Right lobe of liver (tissue), 6 donors: ENCODE measurements at places on chromosomes 12 and 14.
A peak's percentile ranks its signal among the peaks of the same experiment; 100 is the strongest.

DNA sequence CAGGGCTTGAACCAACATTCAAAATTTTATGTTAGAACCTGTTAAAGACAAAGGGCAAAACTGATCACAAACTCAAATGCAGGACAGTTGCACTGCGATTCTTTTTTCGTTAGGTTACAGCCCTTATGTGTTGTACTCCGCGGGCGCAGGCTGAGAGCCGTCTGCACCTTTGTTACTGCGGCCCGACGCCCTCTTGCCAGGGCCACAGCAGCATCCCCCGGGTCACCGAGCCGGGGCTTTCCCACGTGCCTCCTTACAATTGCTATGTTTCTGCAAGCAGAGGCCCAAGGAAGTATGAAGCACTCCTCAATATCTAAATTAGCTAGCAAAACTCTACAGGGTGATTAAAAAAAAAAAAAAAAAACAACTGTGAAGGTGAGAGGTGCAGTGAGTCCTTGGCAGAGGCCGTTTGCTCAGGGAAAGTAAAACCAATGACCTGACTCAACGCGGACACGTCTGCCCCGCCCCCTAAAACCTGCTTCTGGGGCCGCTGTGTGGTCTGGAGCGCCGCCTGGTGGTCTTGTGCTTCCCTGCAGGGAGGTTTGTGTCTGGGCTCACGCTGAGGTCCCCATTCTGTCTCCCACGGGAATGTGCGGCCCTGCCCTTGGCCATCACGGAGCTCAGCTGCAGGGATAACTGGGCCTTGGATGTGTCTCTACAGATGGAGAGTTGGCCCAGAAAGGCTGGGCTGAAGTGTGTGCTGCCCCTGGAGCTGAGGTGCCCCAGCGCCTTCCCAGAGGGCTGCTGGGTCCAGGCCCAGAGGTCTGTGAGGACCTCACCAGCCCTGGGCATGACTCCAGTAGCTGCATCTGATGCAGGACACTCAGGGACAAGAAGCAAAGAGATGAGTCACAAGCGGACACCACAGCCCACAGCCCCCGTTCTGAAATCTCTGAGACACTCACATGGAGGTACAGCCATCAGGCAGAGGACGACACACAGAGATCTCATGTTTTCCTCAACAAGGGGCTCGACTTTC is 418.5 kb downstream of the TMEM121 start:
- H3K27me3 ChIP-seq, result no peaks in the 10 kb centered on the region
- H3K4me3 ChIP-seq, result no peak overlapping the region
- no peaks in the 10 kb centered on the region for H3K4me1 ChIP-seq
- H3K36me3 ChIP-seq, result no peaks in the 10 kb centered on the region

- H3K36me3 ChIP-seq, result no peaks in the 10 kb centered on the region
- no peaks in the 10 kb centered on the region for H3K27me3 ChIP-seq
These were observed 242.0 kb downstream of the NEDD1 start for GRCh38 chr12:97148941-97149559.

DNA sequence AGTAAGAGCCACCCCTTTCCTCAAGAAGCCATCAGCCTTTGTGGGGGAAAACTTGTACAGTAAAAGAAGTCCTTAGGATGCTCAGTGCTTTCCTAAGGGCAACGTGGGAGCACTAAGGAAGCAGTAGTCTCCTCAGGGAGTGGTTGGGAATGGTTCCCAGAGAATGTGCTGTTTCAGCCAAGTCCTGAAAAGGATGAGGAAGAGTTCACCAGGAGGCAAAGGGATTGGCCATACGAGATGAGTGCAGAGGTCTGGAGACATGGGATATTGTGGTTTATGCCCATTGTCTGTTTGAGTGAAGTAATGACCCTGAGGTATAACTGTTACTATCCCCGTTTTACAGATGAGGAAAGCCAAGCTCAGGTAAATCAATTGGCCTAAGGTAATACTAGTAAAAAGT is 86.0 kb upstream of the ATF1 start:
- no peaks in the 10 kb centered on the region for H3K4me1 ChIP-seq
- H3K27ac ChIP-seq, result no peak overlapping the region
- peaks cover 30% of the 10 kb centered on the region for H3K36me3 ChIP-seq
- DNase-seq, result no peak
- H3K4me3 ChIP-seq, result no peak overlapping the region

GRCh38 chr14:55620981-55621380 is 41.0 kb downstream of the KTN1 start:
- peaks cover 23% of the 10 kb centered on the region for H3K36me3 ChIP-seq
- no peak for DNase-seq
- no peak overlapping the region for H3K4me3 ChIP-seq
- H3K27me3 ChIP-seq, result no peaks in the 10 kb centered on the region
- H3K4me1 ChIP-seq, result no peaks in the 10 kb centered on the region

GRCh38 chr12:5944688-5945070 is 380 bp downstream of the ANO2 start:
- H3K27me3 ChIP-seq, result no peaks in the 10 kb centered on the region
- H3K27ac ChIP-seq, result no peak overlapping the region
- H3K4me3 ChIP-seq, result no peak overlapping the region
- no peak for DNase-seq
- no peaks in the 10 kb centered on the region for H3K4me1 ChIP-seq
- H3K36me3 ChIP-seq, result no peaks in the 10 kb centered on the region

DNA sequence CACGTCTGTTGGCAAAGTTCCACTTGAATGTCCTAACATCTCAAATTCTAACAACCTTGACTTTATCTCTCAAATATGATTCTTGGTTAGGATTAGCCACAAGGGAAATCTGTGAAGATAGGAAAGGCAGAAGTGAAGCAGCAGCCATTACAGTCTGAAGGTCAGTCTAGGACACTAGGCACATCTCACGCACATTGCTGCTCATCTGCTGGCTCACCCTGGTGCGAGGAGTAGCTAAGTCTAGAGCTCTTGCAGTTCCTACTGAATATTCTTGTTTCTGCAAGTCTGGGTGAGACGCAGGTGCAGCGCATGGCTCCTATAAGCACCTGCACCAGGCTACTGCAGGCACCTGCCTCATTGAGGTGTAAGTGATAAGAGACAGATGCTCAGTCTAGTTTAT is 6.4 kb upstream of the SLC25A3 start:
- H3K4me3 ChIP-seq, result no peak overlapping the region
- no peak for DNase-seq
- H3K4me1 ChIP-seq, result no peaks in the 10 kb centered on the region
- no peaks in the 10 kb centered on the region for H3K27me3 ChIP-seq
- no peak overlapping the region for H3K27ac ChIP-seq

DNA sequence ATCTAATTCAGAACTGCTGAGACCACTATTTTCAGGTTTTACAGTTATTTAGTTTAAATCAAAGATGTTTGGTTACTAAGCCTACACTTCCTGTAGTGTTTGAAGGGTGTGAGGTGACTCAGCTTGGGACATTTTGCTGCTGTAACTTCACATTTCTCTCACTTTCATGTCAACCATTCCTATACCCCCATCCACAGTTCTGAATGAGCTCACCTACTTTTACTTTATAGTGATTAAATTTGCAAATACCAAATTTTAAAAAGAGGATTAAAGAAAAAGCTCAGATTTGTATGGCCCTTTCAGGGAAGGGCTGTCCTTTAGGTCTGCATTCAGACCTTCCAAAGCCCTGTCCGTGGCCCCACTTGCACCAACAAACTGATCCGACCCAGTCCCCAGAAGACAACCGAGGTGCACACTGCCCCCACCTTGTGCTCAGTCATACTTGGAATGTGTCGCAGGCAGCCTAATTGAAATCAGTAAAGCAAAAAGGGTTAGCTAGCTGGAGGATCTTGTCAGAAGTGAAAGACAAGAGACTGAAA is 174.4 kb downstream of the MON2 start:
- DNase-seq, result no peak
- no peaks in the 10 kb centered on the region for H3K27me3 ChIP-seq
- no peak overlapping the region for H3K4me3 ChIP-seq
- no peak overlapping the region for H3K27ac ChIP-seq

DNA sequence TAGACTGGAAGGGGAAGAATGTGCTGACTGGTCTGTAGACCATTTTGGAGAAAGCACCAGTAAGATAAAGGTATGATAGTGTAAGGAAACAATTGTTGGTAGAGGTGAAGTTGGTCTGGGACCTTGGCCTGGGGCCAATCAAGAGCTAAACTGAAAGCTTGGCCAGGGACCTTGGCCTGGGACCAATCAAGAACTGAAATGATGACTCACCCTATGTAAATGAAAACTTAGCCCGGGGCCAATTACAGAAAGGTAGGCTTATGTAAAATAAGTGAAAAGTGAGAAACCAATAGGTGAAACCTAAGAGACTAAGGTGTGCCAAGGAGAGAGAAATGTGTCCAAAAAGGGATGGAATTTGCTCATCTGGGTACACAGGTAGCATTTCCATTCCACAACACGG is 776.0 kb downstream of the C12orf50 start:
- H3K27ac ChIP-seq, result no peak overlapping the region
- H3K4me1 ChIP-seq, result no peaks in the 10 kb centered on the region
- H3K4me3 ChIP-seq, result no peak overlapping the region
- no peaks in the 10 kb centered on the region for H3K36me3 ChIP-seq
- no peaks in the 10 kb centered on the region for H3K27me3 ChIP-seq

- no peaks in the 10 kb centered on the region for H3K4me1 ChIP-seq
- no peak for DNase-seq
- no peaks in the 10 kb centered on the region for H3K27me3 ChIP-seq
- H3K4me3 ChIP-seq, result no peak overlapping the region
- H3K27ac ChIP-seq, result no peak overlapping the region
These were observed 51.5 kb downstream of the FAR2 start for GRCh38 chr12:29200586-29200985.

GRCh38 chr12:16272222-16272621 is 5.3 kb downstream of the SLC15A5 start:
- no peaks in the 10 kb centered on the region for H3K27me3 ChIP-seq
- DNase-seq, result no peak
- no peaks in the 10 kb centered on the region for H3K4me1 ChIP-seq
- H3K4me3 ChIP-seq, result no peak overlapping the region
- H3K36me3 ChIP-seq, result no peaks in the 10 kb centered on the region

- no peak for DNase-seq
- H3K4me3 ChIP-seq, result no peak overlapping the region
- H3K4me1 ChIP-seq, result peaks cover 19% of the 10 kb centered on the region
- H3K36me3 ChIP-seq, result no peaks in the 10 kb centered on the region
- H3K27ac ChIP-seq, result no peak overlapping the region
These were observed 1182.2 kb downstream of the FLRT2 start for GRCh38 chr14:86712176-86712575.

- H3K36me3 ChIP-seq, result no peaks in the 10 kb centered on the region
- peaks cover 5% of the 10 kb centered on the region for H3K27me3 ChIP-seq
- H3K4me3 ChIP-seq, result no peak overlapping the region
- no peak overlapping the region for H3K27ac ChIP-seq
These were observed 7.1 kb upstream of the TBX5 start for GRCh38 chr12:114412825-114413749.

- no peak overlapping the region for H3K27ac ChIP-seq
- H3K4me1 ChIP-seq, result peaks cover 3% of the 10 kb centered on the region
- DNase-seq, result no peak
- no peaks in the 10 kb centered on the region for H3K27me3 ChIP-seq
These were observed 44.5 kb downstream of the EML5 start for GRCh38 chr14:88748288-88748687.

- no peaks in the 10 kb centered on the region for H3K36me3 ChIP-seq
- H3K27me3 ChIP-seq, result no peaks in the 10 kb centered on the region
- no peaks in the 10 kb centered on the region for H3K4me1 ChIP-seq
- DNase-seq, result no peak
- H3K4me3 ChIP-seq, result no peak overlapping the region
These were observed 267.3 kb downstream of the AKAP6 start for GRCh38 chr14:32596390-32596789.

DNA sequence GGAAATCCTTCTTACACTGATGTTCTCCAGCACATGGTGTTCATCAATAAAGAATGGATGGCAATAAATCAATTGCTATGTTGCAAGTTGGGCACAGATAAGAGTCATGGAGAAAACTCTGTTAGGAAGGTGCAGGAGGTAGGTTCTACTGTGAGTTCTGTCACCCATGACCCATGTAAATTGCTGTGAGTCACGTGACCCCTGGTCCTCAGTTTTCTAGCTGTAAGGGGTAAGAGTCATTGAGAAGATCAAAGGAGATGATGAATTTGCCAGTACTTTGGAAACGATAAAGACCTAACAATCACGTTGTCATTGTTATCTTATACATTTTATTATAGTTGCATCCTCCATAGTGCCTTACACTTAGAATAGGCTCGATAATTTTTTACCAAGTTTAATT is 235.2 kb upstream of the ARID2 start:
- H3K4me3 ChIP-seq, result no peak overlapping the region
- H3K36me3 ChIP-seq, result no peaks in the 10 kb centered on the region
- H3K27ac ChIP-seq, result no peak overlapping the region
- no peaks in the 10 kb centered on the region for H3K27me3 ChIP-seq
- no peaks in the 10 kb centered on the region for H3K4me1 ChIP-seq

GRCh38 chr14:94355191-94355794 is 32.2 kb upstream of the SERPINA6 start:
- H3K27ac ChIP-seq, result peak overlapping the region; percentile 78
- peak overlapping the region; percentile 21 for H3K4me3 ChIP-seq
- H3K27me3 ChIP-seq, result no peaks in the 10 kb centered on the region
- no peaks in the 10 kb centered on the region for H3K36me3 ChIP-seq

DNA sequence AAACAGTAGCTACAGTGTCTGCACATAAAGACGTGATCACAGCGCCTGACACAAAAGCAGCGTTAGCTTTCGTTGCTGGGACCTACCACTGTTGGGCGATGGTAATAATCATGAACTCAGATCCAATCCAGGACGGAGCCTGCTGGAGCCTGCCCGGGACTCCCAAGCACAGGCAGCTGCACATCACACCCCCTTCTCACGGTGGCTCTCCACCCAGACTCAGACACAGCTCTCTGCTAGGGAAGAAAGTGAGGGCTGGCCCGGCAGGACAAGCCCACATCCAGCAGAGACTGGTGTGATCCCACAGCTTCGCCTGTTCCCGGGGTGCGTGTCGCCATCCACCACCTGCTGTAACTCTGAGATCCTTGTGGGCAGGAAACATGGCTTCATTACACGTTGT is 49.9 kb upstream of the FOXN3 start:
- no peaks in the 10 kb centered on the region for H3K27me3 ChIP-seq
- DNase-seq, result no peak
- no peaks in the 10 kb centered on the region for H3K4me1 ChIP-seq
- H3K4me3 ChIP-seq, result no peak overlapping the region
- H3K27ac ChIP-seq, result no peak overlapping the region

DNA sequence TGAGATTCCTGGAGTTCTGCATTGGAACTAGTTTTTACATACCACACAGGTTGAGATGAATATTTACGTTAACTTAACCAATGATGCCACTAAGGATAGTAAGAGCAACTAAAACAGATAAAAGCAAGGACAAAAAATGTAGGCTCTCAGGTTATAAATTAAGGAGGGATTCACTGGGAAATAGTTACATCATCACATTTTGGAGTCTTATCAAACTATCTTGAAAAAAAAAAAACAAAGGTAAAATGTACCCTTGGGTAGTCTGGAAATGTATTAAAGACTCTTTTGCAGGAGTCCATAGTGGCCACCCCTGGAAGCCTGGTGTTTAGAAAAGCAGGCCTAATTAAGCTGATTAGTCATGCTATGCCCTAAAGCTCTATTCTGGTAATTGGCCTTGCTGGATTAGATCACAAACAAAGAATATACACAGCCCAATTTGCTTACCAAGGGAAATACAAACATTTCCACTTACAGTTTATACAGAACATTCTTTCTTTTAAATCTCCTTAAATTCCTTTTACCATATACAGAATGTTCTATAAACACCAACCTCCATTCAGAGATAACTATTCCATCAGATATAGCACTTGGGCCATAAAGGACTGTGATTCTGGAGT is 39.3 kb downstream of the SLC25A47 start:
- H3K4me1 ChIP-seq, result no peaks in the 10 kb centered on the region
- no peaks in the 10 kb centered on the region for H3K36me3 ChIP-seq
- no peak for DNase-seq
- H3K27me3 ChIP-seq, result no peaks in the 10 kb centered on the region
- no peak overlapping the region for H3K27ac ChIP-seq
